ENCODE measurements at places on chromosomes 4 and X.

- no peak for DNase-seq
Measured at GRCh38 chr4:24763631-24764297, 31.6 kb upstream of the SOD3 start.

GRCh38 chr4:110224142-110224541, 25.7 kb upstream of the ELOVL6 start:
- no peak for DNase-seq

DNA sequence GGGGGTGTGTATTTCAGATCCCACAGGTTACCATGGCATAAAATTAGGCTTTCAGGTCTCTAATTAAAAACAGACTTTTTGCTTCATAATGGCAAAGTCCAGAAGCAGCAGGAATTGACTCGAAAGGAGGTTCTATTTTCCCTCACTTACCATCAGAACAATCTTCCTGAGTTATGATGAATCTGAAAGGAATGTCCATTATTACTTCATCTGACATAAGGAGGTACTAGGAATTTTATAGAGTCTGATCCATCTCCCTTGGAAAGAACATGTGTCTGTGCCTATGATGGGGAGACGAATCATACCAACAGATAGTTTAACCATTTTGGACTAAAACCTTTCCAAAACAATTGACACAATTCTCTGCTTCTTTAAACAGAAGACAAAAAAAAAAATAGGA, 206.3 kb upstream of the FGF13 start:
- no peak for DNase-seq

- DNase-seq, result no peak
Measured at GRCh38 chr4:74964311-74964710, 31.4 kb downstream of the PARM1 start.

- DNase-seq, result no peak
Measured at GRCh38 chr4:34619531-34620162, 1624.7 kb downstream of the ARAP2 start.

DNA sequence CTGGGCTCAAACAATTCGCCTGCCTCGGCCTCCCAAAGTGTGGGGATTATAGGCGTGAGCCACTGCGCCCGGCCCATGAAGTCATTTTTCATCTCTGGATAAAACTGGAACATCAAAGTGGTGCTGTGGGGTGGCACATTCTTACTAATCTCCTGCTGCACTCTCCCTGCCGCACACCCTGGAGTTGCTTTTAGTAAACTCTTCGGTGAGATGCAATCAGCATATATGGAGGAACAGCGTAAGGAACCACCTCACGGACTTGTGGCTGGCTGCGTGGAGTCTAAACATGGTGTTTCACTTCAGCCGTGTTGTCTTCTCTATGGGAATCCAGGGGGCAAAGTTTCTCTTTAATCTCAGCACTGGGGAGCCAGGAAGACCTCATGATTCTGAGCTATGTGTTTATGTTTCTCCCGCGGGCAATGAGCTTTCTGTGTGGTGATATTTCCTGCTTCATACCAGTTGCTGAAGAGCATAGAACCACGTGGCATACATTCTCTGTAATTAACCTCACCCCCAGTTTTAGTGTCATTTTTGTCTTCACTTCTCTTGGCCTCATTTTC, 2.1 kb upstream of the RHOH start:
- peak; percentile 61 for DNase-seq
